Metanephros (tissue), 2 donors: ENCODE measurements at places on chromosomes 3 and 15. TPM values are rescaled to one million over a fixed set of nuclear protein-coding genes. Genes with fewer than 3 reads are reported as not detected.

ABCC5 gene
- total RNA-seq = 46.7 TPM

TNNC1 gene
- total RNA-seq = 97.2 TPM

ADGRG7 gene
- not detected for total RNA-seq

ARNT2 gene
- 42.5 TPM for total RNA-seq
